T-helper 2 cell (primary cell): ENCODE measurements at places on chromosomes 2 and 18.
A peak's percentile ranks its signal among the peaks of the same experiment; 100 is the strongest.

DNA sequence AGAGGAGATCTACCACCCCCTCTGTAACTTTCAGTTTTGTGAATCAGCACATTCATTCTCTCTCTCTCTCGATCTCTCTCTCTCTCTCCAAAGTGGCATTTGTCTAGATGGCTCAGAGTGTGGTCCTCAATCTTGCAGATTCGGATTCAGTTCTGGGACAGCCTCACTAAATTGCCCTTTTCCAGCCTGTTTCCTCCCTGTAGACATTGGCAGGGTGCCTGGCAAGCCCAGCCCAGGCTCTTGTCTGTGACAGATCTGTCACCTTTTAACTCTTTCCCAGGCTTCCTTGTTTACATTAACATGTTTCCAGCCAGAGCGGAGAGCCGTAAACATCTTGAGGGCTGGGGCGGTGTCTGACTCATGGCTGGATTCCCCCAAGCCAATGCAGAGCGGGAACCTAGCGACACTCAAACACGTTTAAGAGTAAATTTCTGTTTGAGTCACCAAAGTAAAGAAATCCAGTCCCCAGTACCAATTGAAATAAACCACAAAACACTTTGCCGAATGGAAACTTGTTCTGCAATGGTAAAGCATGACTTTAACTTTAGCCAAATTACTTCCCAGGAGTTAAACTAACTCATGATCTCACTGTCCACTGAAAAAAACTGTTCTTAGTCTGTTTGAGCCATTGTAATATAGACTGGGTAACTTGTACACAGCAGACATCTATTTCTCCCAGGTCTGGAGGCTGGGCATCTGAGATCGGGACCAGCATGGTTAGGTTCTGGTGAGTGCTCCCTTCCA lies 6.6 kb upstream of the CYP27C1 start:
- no peak for DNase-seq

DNA sequence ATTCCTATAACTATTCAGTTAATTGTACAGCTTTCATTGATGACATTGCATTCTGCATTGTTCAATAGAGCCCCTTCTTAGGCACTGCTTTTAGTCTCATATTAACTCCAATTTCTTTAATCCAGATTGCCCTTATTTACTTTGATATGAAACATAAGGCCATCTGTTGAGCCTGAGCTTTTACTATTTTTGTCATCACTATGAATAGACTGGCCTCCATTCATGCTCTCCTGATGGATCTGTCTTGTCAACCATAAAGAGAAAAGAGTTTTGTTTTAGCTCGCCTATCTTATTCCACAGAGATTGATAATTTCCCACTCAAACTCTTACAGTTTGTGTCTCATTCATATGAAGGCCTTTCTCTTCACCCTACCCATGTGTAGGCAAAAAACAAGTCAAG lies 159.2 kb upstream of the DTNA start:
- no peak for DNase-seq

GRCh38 chr2:11676640-11677039 lies 6.6 kb upstream of the NTSR2 start:
- no peak for DNase-seq

GRCh38 chr2:174965992-174966744 lies 39.0 kb downstream of the CHN1 start:
- DNase-seq: no peak

DNA sequence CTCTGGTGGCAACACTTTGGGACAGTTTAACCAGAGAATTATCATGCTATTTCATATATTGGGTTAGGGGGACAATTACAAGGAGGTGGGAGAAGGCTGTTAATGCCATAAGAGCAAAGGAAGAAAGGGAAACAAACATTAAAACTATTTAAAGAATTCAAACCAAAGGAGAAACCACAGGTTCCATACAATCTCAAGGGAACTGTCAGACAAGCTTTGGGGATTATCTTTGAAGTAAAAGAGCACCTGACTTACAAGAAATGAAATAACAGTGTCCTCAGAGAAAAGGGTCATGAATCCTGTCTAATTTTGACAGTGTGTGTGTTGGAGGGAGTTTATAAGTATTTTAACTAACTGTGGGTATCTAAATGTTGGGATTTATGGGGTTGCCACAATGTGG lies 44.4 kb downstream of the CERS6 start:
- no peak for DNase-seq

DNA sequence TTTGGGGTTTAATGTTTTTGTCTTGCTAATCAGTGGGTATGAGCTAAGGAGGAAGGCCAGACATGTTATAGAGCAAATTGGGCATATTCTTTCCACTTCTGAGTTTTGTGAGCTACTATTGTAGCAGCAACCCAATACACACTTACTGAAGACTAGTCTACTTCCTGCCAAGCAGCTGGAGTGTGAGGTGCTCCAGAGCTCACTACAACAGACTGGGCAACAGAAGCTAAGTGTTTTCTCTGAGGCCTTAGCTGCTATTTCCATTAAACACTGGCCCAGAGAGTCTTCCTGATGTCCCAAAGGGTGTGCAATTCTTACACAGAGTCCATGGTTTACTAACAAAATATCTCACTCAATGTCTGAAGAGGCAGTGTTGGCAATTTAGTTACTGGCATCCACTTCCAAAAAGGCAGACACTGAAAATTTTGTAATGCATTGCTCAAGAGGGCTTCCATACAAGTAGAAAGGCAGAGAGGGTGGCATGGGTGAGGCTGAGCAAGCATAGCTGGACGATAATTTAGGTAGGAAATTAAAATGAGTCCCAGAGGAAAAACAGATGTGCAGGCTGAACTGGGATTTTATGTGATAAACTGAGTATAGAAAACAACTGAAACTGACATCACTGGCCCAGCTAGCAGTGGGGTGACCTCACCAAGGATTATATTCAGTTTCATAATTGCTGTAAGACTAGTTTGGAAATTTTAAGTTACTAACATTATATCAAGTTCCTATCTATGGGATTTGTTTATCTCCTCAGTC lies 68.6 kb downstream of the ZC3H6 start:
- DNase-seq: peak; percentile 11

DNA sequence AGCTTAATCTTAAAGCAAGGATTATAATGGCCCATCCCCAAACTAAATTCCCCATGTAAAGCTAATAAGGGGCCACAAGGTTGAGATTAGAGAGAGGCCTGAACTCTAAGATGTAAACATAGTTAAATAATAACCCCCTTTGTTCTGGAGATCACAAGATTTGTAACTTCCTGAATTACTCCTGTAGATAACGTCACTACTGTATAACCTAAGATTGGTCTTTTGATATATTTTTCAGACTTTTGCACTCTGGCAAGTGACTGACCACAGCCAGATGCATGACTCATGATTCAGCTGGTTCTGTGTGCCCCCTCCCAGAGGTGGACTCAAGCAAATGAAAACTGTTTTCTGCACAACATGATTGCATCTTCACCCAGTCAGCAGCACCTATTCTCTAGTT lies 686.0 kb upstream of the DDX18 start:
- DNase-seq: no peak

DNA sequence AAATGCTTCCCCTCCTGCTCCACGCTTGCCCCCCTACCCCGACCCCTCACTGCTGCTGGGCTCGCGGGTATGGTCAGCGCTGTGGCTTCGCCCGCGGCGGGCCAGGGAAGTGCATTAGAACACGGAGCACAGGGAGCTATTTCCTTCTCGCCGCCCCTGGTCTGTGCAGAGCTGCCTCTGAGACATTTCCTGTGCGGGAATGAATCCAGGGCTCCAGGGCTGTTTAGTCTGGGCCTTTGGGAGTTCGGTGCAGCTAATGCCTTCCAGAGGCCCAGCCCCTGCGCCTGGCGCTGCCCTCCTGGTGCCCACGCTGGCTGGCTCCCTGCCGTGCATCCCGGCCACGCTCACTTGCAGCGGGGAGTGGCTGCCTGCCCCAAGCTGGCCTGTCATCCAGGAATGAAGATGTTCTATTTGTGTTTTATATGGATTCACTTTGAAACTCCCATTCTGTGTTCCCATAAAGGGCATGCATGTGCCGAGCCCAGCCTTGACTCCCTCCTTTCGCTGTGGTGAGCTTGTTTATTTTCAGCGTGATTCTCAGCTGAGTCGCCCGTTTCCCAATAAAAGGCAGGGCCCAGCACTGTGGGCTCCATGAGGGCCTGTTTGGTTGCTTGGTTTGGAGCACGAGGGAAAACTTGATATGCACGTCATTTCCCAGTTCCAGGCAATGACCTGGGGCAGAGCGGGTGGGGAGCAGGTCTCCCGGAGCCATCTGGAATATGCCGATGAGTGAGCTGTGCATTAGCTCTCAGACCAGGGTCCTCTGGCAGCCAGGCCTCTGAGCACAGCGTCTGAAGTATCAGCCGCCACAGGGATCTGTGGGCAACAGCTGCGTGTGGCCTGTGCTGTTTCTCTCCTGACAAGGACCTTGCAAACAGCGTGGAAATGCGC lies 42.7 kb downstream of the SH3RF3 start:
- DNase-seq: no peak

- DNase-seq: no peak
Observed at GRCh38 chr2:10328670-10329579, 26.2 kb downstream of the HPCAL1 start.

GRCh38 chr2:79780781-79781180 lies 267.9 kb downstream of the CTNNA2 start:
- no peak for DNase-seq

DNA sequence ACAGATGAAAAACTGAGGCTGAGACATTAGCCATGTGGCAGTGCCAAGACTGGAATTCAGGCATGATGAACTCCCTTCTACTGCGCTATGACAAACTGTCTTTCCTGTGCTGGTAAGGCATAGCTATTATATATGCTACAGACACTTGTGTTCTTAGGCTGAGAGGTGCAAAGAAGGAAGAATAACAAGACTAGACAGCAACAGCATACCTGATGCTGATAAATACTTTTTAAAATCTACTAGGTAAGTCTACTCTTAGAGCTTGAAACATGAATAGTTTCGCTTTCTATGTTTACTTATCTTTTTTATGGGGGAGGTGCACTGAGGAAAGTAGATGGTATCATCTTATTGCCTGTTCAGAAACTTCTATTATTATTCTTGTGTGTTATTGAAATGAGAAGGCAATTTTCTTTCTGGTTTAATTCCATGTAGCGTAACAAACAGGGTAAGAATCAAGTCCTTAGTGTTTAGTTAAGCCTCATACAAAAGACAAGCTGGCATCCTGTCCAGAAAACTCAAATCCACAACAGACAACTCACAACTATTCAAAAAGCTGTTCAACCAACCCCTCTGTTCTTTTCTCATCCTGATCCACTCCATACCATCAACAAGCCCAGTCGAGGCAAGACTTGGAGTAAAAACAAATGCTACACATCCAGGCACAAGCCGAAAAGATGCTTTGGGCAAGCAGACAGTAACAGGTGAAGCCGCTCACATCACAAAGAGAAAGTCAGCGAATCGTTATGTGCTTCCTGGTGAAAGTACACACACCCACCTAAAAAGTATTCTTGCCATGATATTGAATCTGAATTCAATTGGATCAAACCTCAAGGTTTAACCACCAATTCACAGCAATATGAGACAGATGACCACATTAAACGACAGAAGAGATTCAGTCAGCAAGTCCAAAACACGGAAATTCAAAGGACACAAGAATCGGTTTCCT lies 1.5 kb downstream of the TTC32 start:
- DNase-seq: no peak

DNA sequence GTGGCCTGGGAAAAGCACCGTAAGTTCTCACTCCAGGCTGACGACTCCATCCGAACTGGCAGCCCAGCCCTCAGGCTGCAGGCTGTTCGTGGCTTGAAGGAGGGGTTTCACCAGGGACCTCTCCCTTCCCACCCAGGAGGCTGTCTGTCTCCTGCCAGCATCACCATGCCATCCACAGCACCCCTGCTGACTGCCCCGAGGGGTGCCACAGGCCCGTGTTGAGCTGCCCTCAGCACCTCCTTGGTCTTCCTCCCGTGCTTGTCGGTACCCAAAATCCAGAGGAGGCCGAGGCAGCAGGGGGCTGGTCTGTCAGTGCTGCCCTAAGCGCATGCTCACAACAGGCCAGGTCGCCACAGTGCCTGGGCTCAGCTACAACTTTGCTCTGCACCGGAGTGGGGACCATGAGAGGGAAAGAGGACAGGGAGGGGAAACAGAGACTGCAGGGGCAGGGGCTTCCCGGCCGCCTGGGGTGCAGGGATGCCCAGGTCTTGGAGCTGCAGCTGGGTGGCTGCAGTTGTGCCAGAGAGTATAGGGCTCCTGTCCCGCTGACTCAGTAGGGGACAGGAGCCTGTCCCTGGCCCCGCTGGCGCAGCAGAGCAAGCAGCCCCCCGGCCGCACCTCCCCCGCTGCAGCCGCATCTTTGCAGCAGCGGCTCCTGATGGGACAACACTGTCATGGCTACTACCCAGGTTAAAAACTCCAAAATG lies 963.7 kb upstream of the CRIM1 start:
- DNase-seq: no peak

- no peak for DNase-seq
Observed at GRCh38 chr2:241788135-241788534, 11.5 kb downstream of the GAL3ST2 start.

GRCh38 chr2:153043385-153043784 lies 325.0 kb downstream of the ARL6IP6 start:
- DNase-seq: no peak
